ENCODE measurements at places on chromosomes 16 and 17.

GRCh38 chr16:8675183-8676159 is 1.1 kb downstream of the ABAT start:
- no peak for DNase-seq

DNA sequence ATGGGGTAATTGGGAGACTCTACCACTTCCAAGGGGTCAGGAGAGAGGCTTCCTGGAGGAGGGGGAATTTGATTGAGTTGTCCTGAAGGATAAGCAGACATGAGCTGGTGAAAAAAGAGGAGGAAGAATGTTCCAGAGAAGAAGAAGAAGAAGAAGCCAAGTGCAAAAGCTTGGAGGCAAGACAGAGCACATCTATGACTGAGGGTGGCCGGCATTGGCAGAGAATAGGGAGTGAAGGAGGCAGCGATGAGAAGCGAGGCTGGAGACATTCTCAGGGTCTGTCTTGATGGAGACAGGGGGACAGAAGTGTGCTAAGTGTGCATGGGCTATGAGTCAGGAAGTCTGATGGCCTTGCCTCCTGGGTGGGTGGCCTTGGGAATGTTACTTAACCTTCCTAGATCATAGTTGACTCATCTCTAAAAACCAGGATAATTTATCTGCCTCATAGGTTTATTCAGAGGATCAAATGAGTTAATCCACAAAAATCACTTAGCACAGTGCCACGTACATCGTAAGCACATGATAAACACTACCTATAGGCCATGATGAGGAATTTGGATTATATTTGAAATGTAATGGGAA is 171.7 kb downstream of the ABCC12 start:
- DNase-seq = no peak

GRCh38 chr17:42541041-42541833 is 5.2 kb downstream of the NAGLU start:
- DNase-seq = no peak

- DNase-seq = peak; percentile 97
These were observed 102.7 kb downstream of the ABCC6 start for GRCh38 chr16:16120382-16121184.

DNA sequence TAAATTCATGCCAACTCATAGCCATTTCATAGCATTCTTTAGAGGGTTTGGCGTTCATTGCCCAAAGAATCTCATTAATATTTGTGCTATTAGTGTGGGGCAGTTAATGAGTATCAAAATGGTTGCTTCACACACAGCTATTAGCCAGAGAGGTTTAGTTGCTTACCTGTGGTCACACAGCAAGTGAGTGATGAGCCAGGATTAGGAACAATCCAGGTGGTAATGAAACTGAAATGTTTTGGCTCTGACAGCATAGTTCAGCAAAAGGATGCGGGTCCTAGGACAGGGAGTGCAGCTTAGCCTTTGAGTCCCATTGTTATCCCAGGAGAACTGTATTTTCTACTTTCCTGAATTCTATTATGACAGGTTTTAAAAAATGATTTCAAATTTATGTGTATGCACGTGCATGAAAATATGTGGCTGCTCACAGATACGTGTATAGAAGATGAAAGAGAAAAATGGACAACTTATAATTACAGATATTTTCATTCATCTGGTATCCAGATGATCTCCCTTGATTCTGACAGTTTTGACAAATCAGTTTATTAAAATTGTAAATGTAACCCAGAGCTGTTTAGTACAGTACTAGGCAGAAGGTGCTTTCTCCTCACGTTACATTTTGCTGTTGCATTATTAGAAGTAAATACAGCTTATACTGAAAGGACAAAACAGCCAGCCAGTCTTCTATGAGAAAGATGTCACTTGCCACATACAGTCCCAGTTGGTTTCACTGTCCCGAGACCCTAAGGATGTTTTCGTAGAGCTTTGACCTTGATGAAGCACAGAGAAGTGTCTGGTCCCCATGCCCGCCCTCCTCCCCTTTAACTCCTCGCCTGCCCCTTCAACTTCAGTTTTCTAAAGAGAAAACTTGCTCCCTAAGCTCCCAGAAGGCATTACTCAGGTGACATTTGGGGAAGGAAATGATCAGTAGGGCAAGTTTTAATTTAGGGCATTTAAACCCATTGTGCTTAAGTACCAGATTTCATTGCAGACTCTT is 99.8 kb upstream of the TBX2 start:
- no peak for DNase-seq

- no peak for DNase-seq
These were observed 33.1 kb downstream of the PLD6 start for GRCh38 chr17:17172990-17173389.

DNA sequence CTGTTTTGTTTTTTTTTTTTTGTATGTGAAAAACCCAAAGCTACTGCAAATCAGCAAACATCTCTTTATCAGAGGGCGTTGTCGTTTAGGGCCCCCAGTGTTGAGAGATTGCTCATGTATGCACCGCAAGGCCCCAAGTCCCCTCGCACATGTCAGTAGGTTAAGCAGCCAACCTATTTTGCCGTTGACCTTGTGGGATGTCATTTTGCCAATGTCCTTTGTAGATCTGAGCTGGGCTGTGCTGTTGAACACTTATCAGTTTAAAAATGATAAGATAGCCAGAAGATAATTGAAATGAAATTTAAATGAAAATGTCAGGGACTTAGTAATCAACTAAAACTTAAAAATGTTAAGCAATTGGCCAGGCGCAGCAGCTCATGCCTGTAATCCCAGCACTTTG is 26.2 kb downstream of the ARSG start:
- no peak for DNase-seq

- DNase-seq = no peak
These were observed 381 bp upstream of the HSD11B2 start for GRCh38 chr16:67430504-67430976.

DNA sequence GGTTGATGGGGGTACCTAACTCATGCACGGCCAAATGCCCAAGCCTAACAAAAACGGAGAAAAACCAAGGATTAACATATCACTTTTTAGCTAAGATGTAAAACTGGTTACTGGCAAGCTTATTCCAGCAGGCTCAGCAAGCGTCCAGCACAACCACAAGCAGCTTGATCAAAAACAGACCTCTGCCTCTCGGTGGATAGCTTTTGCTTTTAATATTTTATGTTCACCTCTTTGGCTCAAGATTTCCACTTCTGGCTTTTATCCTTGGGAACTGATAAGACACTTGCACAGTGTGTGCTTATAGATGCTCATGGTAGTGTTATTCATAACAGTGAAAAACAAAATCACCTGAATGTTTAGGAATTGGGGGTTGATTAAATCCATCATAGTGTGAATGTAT is 206.9 kb upstream of the CACNG5 start:
- DNase-seq = no peak

GRCh38 chr16:15493466-15494180 is 59.2 kb downstream of the BMERB1 start:
- DNase-seq = peak; percentile 88

DNA sequence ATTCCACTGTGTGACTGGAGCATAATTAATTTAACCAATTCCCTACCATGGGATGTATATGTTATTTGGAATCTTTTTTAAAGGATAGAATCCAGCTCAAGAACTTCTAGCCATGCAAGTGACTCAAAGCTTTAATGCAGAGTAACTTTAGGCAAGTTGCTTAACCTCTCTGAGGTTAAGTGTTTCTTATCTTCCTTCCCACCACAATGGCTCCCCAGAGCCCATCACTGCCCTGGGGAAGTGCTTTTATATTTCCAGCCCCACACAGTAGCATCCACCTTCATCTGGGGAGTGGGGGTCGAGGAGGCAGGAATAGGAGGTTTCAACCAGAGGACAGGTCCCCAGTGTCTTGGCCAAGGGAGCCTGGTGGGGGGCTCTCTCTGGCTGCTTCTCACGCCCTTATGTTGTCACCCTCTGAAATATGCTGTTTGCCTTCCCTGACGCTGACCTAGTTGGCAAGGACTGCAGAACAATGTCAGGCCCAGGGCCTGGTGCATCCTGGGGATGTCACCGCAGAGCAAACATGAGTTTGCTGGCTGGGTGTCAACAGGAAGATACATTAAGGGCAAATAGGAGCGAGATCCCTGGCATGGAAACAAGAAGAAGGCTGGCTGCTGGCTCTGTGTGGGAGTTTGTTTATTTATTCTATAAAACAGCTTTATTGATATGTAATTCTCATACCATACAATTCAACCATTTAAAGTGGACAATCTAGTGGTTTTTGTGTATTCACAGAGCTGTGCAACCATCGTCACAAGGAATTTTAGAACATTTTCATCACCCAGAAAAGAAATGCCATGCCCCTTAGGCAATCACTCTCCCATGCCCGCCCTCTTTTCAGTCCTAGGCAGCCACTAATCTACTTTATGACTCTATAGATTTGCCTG is 46.6 kb upstream of the WSB1 start:
- no peak for DNase-seq

- DNase-seq = no peak
These were observed 2.1 kb upstream of the CAMKK1 start for GRCh38 chr17:3894911-3895343.

DNA sequence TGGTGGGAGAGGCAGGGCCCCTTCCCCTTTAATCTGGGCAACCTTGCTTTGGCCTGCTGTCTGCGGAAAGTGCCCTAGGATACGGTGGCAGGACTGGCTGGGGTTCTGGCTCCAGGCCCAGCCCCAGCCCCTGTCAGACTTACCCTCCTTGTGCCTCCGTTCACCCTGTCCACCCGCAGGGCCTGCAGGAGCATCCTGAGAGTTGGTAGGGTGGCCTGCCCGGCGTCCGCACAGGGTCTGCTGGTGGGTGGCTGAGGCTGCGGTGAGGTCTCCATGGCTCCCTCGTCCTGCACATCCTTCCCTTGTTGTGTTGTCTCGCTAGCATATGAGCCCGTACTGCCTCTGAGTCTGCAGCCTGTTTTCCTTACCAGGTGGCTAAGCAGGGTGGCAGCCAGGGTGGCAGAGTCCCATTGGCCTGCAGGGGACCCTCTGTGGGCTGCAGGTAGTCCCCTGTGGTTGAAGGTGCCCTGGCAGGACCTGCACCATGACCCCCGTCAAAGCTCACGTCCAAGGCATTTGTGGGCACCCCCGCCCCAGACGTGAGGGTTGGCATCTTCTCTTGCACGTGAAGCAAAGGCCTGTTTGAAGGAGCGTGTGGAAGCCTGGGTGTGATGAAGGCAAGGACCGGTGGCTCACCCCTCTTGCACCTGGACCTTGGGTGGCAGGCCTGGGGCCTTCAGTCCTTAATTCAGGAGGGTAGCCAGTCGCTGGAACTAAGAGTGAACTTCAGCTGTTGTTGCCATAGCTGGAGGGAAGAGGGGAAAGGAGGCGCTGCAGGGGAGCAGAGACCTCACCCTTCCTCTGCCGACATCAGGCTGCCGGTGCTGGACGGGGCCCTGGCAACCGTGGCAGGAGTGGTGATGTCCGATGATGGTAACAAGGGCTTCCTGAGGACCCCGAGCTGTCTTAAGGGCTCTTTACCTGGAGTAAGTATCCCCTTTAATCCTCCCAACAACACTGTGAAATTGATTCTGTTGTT is 293.7 kb downstream of the SEC14L1 start:
- DNase-seq = no peak

DNA sequence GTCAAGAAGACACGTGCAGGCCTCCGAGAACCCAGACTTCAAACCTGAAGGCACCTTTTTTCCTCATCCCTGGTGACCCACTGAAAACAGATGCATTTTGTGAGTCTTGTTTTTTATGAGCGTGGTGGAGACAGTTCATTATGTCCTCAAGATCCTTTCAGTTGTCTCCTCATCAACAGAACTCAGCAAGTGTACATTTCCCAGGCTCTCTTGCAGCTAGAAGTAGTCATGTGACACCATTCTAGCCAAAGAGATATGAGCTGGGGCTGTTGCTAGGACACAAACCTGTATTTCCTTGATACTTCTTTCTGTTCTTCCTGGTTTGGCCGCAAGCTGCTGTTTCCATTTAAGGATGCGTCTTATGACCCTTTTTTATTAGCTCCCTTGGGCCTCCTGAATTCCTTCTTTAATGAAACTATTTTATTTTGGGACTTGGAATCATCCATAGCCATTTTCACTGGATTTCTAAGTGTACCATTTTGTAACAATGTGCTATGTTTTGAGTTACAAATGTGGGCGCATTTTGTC is 135.7 kb upstream of the FOXF1 start:
- no peak for DNase-seq

DNA sequence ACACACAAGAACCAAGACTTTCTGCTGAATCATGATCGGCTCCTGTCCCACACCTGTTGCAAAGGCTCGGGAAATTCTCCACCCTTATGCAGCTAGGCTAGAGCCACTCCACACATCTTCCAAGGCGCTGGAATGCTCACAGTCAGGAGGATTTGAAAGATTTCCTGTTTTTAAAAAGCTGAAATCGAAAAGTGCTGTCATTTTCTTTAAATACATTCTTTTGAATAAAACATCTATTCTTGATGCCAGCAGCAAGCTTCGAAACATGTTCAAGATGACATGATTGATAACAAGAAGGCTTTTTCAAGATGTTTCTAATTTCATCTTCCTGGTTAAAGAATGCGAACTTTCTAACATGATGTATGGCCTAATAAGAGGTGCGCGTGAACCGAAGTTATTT is 219.7 kb upstream of the CDH5 start:
- DNase-seq = no peak

DNA sequence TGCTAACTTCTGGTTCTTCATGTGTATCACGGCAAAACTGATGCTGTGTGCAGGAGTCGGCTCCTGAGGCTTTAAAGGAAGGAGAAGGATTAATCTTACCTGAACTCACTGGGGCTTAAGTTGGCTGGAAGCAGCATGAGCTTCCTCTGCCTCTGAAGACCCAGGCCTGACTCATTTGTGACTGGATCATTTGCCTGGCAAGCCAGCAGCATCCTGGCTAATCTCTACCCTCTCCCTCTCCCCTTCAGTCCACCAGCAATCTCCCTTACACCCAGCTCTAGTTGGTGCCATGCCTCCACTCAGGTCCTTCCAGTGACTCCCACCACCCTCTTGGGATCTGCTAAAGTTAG is 150.3 kb downstream of the IRX3 start:
- DNase-seq = no peak

GRCh38 chr17:58086953-58087352 is 3.7 kb downstream of the DYNLL2 start:
- no peak for DNase-seq

GRCh38 chr16:73064212-73064993 is 16.5 kb upstream of the ZFHX3 start:
- no peak for DNase-seq

- DNase-seq = no peak
These were observed 58.9 kb downstream of the NOS2 start for GRCh38 chr17:27741361-27741861.

DNA sequence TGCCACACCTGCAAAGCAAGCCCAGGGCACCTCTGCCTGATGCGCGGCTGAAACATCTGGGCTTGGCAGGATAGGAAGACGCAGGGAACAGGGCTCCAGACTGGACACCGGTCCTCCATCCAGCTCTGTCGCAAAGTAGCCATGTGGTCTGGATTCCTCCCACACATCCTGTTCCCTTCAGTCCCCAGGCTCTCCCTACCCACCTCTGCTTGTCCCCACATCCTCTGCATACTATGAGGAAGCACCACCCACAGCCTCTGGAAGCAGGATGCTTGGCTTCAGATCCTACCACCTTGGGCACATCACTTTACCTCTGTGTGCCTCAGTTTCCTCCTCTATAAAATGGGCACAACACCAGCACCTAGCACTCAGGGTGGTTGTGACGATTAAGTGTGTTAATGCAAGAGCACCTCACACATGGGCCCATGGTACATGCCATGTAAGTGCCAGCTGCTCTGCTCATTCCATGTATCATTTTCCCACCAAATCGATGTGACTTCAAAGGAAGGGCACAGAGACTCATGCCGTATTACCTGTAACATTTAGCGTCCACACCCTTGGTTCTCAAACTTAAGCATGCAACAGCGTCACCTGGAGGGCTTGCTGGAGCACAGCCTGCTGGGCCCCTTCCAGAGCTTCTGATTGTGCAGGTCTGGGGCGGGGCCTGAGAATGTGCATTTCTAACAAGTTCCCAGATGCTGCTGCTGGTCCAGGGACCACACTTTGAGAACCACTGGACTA is 138.6 kb upstream of the SDK2 start:
- no peak for DNase-seq

- no peak for DNase-seq
These were observed 15.7 kb downstream of the SLC16A3 start for GRCh38 chr17:82244413-82245133.
